Cortex of kidney (tissue), 1 donor: ENCODE measurements at places on chromosomes 3 and 15.

GRCh38 chr15:83012636-83013035 is 1.2 kb upstream of the C15orf40 start:
- no peak for DNase-seq

DNA sequence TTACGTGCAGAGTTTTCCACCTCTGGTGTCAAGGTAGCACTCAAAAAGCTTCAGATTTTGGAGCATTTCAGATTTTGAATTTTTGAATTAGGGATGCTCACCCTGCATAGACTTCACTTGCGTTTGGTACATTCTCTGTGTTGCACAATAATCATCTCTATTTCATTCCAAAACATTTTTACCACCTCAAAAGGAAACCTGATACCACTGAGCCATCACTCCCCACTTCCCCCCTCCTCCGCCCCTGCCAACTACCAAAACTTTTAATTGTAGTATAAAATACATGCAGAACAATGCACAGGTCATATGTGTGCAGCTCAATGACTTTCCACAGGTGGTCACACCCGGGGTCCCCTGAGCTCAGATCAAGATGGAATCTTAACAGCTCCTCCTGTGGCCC is 208.8 kb downstream of the SV2B start:
- DNase-seq = no peak

- no peak for DNase-seq
These were observed 21.0 kb upstream of the IFT57 start for GRCh38 chr3:108243243-108243642.

DNA sequence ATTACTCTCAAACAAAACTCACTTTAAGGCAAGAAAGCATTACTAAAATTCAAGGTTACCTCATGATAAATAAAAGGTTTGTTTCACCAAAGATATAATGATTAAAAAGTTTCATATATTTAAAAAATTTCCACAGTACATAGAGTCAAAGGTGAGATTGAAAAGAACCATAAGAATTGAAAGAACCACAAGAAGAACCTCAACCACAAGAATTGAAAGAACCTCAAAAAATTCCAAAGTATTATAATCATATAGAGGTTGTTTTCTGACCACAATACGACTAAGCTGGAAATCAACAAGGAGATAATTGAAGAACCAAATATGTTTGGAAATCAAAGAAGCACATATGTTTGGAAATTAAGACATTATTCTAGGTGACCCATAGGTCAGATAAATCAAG is 52.7 kb downstream of the SLC25A36 start:
- DNase-seq = no peak

DNA sequence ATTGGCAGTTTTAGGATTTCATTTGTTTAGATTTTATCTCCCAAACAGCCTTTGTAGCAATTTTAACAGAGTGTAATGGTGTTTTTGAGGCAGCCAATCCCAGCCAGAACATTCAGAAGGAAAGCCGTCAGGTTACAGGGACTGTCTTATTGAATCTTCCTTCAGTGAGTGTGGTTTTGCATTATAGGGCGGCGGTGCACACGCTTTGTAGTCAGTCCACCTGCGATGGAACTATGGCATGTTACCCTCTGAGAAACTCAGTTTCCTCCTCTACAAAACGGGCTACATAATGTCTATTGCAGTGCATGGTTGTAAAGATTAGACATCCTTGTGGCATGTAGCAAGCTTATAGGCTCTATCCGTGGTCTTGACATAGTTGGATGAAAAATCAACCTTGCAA is 1.0 kb downstream of the LRRC28 start:
- no peak for DNase-seq

DNA sequence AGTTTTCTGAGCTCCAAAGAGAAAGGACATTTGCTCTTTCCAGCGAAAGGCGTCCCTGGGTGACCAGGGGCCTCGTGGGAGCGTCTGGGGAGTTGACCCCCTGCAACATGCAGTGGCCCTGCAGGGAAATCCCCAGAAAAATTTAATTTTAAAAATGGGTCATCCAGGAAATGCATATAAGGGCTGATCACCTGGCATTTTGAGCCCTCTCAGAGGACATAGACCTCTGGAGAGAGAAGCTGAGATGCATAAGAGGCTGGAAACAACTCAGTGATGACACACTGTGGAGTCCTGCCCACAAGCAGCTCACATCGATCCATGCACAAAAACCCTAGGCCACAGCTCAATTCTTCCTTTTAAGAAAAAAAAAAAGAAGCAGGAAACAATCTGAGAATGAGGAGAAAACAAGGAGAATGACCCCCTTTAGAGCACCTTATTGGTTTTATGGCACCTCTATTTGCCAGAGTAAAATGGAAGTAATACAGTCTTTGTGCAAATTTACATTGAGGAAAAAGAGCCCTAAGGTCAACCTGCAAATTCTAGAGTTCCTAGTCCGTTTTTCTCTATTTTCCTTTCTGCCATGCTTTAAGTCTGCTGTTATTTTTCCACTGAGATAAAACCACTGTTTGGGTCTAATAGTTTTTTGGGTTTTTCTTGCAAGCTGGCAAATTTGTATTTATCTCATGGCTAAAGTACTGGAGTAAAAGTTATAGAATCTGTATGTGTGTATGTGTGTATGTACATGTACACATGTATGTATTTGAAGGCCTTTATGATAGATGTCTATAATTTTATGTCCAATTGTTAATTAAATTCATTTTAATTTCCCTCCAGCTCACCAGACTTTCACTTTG is 6.9 kb upstream of the BDH1 start:
- DNase-seq = no peak

DNA sequence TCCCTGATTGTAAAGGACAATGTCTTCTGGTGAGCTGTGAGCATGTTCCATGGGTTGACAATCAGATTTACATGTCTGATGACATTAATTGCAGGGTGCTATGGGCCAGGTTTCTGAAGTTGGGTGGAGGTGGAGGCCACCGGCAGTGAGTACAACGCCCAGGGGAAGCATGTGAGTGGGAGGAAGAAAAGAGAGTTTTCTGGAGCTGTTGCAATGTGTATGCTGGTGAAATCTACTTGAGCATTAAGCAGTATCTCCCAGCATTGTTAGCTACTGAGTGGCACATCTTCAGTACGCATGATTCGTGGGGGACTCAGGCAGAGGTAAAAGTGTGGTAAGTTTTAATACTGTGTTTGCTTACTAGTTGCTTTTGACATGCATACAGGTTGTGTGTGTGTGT is 26.6 kb downstream of the TMEM45A start:
- DNase-seq = no peak

DNA sequence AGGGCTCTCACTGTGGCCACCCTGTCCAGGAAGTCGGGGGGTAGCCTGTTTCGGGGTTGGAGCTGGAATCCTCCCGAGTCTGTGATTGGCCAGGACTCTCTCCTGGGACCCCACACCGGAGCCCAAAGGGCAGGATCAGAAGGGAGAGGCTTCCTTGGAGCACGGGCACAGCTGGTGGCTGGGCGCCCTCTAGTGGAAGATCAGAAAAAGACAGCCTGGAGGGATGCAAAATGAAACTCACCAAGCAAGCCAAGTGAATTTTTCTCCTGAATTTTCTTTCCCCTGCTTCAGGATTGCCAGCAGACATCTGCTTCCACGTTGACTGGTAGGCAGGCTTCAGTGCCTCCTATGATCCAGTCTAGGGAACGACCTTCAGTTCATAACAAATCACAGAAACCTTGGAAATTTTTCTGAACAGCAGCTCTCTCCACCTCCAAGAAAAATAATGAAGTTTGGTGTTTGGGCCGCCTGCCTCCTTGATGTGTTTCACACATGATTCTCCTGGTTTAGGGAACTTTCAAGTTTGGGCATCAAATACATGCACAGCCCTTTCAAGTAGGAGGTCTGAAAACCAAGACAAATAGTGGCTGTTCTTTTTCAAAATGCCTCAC is 224.6 kb downstream of the VPS13C start:
- DNase-seq = no peak

DNA sequence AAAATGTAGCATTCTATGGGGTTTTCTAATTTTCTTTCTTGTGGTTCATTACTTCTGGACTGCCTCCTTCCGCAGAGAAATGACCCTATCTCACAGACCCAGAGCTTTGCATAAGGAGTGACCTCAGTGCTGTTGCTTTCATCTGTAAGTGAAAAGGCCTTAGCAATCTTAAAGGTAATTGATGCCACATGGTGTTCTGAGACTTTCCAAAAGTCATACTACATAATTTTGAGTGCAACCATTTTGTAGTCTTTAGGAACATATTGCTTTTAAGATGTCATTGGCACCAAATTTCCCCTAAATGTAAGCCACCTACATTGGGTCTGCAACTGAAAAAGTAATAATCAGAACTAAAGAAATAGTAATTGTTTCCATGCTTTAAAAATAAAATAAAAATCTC is 9.2 kb upstream of the HHLA2 start:
- no peak for DNase-seq

DNA sequence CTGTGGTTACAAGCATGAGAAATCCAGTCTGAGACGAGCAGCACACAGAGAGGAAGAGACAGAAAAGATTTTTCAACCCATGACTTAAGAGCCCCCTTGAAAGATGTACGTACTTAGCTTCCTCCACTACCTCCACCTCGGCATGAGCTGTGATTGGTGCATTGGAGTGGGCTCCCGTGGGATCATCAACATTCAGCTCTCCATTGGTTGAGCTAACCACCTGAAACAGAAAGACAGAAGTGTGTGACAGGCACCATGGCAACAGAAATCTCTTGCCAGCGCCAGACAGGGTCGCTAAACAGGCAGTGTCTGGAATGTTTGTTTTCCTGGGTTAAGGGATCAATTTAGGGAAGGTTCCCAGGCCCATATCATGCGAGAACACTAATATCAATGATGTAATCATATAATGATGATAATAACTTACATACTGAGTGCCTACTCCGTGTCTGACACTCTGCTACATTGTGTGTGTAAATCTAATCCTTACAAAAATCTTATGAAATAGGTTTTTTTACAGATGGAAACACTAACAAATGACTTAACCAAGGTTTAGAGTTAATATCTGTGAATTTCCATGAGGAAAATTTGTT is 17.5 kb upstream of the PPIB start:
- DNase-seq = no peak

DNA sequence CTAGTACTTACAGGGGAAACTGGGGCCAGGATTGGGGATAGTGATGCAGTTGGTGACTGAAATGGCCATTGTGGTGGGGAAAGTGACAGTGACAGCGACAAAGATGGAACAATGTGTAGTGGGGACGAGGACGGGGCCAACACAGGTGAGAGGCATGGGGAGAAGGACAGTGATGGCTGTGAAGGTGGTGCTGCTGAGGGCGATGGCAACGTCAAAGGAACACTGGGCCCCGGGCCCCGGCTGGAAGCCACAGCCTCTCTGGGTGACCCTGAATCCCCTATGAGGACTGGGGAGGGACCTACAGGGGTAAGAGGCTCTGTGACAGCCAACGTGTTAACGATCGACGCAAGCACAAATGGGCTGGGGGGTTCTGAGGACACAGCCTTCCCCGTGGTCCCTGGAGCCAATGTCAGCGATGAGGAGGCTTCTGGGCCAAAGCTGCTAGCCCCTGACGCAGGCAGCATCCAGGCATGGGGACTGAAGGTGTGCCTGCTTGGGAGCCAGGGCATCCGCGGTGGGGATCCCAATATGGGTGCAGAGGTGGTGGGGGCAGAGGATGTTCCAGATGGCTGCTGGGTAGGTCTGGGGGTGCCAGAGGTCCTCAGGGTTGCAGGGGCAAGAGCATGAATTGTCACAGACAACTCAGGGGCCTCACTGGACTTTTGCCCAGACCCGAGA is 25.2 kb upstream of the GOLGA6C start:
- no peak for DNase-seq

DNA sequence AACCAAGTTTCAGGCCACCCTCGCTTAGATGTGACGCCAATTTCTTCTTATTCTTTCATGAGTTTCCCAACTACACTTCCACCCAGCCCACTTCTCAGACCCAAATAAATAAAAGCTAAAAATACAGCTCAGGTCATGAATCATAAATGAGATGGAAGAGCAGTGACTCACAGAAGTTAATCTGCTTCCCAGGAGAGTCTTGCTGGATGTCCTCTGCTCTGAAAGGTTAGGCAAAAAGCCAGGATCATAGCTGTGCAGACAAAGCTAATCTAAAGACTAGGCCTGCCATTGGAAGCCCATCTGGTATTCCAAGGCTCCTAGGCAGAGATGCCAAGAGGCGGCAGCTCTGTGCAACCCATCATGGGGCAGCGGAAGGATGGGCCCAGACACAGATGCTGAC is 24.1 kb downstream of the SHC4 start:
- DNase-seq = no peak

GRCh38 chr3:36903119-36903882 is 41.6 kb downstream of the TRANK1 start:
- no peak for DNase-seq

DNA sequence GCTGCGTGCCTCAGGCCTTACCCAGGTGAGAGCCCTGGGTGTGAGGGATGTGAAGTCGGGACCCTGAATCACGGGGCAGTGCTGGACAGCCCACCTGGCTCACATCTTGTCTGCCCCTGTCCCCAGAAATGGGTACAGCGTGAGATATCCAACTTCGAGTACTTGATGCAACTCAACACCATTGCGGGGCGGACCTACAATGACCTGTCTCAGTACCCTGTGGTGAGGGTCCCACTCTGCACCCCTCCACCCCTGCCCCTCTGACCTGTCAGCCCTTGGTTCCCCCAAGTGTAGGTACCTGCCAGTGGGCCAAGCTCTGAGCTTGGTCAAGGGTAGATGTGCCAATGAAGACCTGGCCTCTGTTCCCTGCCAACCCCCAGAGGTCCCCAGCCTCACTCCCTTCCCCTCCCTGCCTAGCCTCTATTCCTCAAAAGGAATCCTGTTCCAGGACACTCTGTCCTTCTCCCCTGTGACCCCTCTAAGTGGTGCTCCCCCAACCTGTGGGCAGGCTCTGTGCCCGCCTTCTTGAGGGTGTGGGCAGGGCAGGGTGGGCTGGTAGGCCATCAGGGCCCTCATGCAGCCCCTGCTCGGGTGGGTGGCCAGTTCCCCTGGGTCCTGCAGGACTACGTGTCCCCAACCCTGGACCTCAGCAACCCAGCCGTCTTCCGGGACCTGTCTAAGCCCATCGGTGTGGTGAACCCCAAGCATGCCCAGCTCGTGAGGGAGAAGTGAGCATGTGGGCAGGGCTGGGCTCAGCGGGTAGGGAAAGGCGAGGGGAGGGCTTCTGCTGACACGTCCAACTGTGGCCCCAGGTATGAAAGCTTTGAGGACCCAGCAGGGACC is 25.1 kb downstream of the NBEAL2 start:
- DNase-seq = no peak

GRCh38 chr3:102194760-102195159 is 240.1 kb upstream of the ZPLD1 start:
- DNase-seq = no peak

GRCh38 chr3:130705501-130705900 is 41.1 kb downstream of the PIK3R4 start:
- no peak for DNase-seq

GRCh38 chr15:58702233-58702632 is 47.3 kb downstream of the ADAM10 start:
- no peak for DNase-seq

- DNase-seq = no peak
These were observed 54.8 kb downstream of the TMEM266 start for GRCh38 chr15:76114561-76114960.

GRCh38 chr3:159178209-159178897 is 376.5 kb downstream of the MFSD1 start:
- no peak for DNase-seq
